Fibroblast of pulmonary artery (primary cell): ENCODE measurements at places on chromosomes 1 and 21.

- DNase-seq, result no peak
These were observed 57.0 kb downstream of the NUP210L start for GRCh38 chr1:154097873-154098272.

GRCh38 chr1:15249081-15249480, 2.1 kb downstream of the FHAD1 start:
- DNase-seq, result no peak

- DNase-seq, result no peak
These were observed 87.1 kb downstream of the BCAR3 start for GRCh38 chr1:93594603-93594880.

DNA sequence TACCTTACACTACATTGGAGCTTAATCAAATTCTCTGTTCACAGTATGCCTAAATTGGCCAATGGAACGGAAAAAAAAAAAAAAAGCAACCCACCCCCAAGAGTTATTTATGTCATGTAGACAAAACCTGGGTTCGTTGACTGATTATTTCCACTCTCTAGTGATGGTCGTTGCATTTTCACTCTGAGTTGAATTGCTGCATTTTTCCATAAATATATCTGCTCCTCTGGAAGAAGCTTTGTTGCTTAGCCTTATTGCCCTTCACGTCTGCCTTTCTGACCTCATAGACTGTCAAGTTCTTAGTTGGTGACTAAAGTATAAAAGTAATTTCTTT, 90.2 kb upstream of the RUNX1 start:
- no peak for DNase-seq

DNA sequence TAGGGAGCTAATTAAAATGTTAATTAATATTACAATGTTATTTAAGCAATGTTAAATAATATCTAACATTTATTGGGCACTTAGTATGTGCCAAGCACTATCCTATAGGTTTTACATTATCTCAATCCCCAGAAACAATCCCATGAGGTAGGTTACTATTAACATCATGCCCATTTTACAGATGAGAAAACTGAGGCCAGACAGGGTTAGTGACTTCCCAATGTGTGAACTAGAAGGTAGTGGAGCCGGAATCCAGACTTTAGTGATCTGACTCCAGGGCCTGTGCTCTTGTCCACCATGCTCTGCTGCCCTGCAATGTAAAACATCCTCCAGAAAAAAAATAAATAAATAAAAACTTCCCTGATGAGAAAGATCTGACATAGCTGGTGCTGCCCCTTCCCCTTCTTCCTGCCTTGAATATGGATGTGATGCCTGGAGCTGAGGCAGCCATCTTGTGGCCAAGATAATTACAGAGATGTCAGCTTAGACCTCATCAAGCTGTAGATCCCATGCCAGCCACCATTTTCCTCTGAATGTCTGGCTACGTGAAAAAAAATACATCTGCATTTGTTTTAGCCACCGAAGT, 7.6 kb upstream of the CELA2A start:
- no peak for DNase-seq

DNA sequence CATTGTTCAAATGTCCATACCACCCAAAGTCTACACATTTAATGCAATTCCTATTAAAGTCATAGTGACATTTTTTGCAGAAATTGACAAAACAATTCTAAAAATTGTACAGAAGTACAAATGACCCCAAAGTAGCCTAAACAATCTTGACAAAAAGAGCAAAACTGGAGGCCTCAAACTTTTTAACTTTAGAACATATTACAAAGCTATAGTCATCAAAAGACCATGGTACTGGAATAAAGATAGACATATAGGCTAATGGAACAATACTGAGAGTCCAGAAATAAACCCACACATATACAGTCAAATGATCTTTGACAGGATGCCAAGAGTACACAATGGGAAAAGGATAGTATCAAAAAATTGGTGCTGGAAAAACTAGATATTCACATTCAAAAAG, 213.2 kb upstream of the SAMSN1 start:
- no peak for DNase-seq

DNA sequence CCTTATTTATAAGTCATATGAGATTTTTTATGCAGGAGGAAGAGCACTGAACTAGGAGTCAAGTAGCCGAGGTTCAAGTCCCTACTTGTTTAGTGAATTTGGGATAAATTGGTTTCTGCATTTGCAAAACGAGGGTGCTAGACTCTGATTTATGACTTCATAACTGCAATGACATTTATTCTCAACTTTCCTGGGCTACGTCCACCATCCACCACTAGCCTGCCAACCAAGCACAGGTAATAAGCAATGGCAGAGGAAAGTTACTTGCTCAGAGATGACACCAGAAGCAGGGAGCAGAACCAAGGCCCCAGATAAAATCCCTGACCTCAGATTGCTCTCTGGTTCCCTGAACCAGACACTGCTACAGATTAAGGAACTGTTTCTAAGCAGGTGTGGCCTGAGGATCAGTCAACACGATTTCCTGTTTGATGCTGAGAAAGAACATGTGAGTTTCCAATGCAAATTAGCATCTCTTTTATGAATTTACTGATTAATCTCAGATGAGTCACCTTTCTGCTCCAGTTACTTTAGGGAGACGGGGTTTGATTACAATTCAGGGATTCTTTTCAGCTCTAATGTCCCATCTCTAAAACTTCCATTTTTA, 52.7 kb downstream of the PLPP3 start:
- no peak for DNase-seq

GRCh38 chr1:52426371-52426770, 22.0 kb downstream of the PRPF38A start:
- peak; percentile 1 for DNase-seq

DNA sequence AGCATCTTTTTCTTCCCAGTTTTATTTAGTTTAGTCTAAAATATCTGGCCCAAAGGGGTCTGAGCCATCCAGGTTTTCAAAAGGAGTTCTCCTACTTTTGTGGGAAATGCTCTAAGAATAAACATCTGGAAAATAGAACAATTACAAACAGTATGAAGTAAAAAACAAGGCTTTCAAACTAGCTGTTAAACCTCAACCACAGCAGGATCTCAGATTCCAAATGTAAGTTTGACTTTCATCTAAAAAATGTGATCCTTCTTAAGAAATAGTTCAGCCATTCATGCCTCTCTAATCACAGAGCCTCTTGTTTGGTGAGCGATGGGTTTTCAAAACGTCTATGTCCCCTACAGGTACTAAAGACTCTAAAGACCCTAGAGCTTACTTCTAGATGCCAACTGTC, 413.5 kb downstream of the DUSP10 start:
- no peak for DNase-seq

- DNase-seq, result peak; percentile 46
These were observed 974.8 kb downstream of the ADGRL2 start for GRCh38 chr1:82775406-82776000.

GRCh38 chr1:199616947-199617346, 410.6 kb upstream of the NR5A2 start:
- DNase-seq, result no peak

DNA sequence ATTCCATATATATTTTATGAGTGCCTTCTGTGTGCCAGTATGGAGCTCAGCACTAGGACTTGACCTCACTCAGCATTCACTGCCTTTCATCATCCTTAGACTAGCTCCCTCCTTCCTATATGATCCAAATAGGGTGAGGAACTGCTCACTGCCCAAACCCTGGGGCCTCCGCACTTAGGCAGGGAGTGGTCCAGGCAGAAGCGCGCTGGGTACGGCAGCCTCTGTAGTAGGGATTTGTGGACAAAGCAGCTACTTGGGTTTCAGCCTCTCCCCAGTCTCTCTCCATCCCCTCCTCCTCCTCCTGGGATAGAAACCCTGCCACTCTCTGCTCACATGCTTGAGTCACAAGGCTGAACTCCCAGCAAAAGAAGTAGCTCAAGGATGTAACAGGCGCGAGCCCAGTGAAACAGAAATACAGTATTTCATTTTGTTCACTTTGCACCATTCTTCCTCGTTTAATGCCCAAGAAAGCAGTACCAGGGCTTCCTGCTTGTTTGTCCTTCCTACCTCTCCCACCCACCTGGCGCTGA, 32.9 kb downstream of the PLEKHA6 start:
- no peak for DNase-seq

DNA sequence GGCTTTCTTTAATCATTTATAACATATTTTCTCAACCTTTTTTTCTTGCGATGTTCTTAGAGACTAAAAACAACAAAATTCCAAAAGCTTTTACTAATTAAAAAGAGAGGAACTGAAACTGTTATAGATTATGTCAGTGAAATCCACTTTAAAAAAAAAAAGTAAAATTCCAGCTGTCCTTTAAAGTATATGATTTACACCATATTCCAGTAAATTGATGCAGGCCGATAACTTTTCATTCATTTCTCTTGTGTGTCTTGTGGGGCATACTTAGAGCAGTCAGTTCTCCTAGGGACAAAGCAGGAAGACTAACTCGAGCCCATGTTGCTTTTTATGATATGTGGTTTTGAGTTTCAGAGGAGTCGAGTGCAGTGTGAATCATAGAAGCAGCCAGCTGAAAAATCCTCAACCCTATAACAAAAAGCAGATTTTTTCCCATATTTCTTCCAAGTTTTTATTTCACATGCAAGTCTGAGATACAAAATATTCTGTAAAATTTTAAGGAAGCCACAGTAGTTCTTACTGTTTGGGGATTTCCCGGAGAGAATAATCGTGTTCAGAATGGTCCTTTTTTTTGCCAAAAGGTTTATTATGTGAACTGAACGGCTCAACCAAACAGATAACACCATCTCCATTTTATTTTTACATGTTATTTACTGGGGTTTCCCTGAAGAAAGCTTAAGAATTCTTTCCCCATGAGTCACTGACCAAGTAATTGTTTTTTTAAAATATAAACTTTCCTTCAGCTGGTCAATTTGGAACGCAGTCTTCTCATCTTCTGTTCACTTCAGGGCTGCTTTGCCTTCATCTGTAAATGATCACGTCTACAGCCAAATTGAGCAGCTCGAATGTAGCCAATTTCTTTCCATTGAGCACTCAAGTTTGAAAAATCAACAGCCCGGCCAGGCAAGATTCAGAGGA, 77.0 kb upstream of the C1orf105 start:
- DNase-seq, result peak; percentile 86

DNA sequence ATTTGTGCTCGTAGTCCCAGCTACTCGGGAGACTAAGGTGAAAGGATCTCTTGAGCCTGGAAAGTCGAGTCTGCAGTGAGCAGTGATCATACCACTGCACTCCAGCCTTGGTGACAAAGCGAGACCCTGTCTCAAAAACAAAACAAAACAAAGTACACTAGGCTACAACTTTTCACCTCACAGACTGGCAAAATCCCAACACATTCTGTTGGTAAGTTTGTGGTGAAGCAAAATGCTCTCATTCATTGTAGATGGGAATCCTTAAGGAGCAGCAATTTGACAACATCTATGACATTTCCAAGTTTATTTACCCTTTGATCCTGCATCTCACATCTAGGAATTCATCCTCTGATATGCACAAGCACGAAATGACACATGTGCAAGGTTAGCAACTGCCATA, 20.2 kb upstream of the SLC1A7 start:
- DNase-seq, result no peak

GRCh38 chr1:66752000-66752592, at the start of gene DYNLT5:
Gene DYNLT5, plus strand, starts transcription at chr1:66752459. Its CDS starts 2,200 bp downstream, at chr1:66754659.
- peak; percentile 68 for DNase-seq

DNA sequence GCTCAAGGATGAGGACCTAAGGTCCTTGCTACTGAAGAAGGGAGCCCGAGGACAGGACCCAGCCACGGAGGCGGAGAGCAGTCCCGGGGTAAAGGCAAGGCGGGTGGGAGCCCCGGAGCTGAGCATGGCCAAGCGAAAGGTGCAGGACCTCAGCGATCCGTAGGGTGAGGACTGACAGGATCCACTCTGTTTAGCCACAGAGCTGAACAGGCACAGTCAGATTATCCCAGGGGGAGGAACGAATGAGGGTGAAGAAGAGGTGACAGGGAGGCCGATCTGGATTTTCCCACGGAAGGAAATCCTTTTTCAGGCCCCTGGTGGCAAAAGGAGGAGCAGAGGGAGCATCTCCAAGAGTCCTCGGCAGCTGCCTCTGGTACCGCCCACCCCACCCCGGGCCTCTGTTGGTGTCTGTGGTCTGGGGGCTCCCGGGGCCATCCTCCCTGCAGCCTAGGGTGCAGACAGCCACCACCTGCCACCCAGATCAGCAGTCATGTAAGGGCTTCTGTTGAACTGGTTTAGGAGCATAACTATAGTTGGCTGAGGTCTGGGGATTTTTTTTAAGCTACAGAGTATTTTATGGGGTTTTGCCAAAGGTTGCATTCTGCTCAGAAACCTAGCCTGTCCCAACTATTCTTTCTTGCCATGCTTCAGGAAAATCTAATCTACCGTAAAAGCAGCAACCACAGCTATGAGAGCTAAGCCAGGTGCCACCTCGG, 32.3 kb upstream of the LBR start:
- no peak for DNase-seq

GRCh38 chr1:78255383-78255782, 209.6 kb downstream of the GIPC2 start:
- DNase-seq, result no peak

DNA sequence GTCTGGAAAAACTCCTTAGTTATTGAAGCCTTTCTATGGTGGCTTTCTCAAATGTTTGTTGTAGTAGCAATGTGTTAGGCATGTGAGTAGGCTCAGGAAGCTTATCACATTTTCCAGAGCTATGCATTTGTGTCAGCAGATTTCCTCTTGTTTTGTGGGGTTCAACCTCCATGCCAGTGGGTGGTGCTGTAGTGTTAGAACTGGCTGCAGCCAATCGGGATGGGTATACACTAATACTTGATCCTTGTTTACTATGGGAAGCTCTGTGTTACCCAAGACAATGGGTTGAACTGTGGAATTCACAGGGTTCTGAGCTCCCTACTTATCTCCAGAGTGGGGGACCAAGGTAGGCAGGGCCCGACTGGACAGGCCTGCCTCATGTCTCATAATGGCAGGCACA, 348.5 kb upstream of the ADAMTS5 start:
- no peak for DNase-seq

- no peak for DNase-seq
These were observed 3.4 kb upstream of the CMPK1 start for GRCh38 chr1:47330212-47330611.

GRCh38 chr1:29524285-29525065, 288.2 kb downstream of the PTPRU start:
- no peak for DNase-seq

DNA sequence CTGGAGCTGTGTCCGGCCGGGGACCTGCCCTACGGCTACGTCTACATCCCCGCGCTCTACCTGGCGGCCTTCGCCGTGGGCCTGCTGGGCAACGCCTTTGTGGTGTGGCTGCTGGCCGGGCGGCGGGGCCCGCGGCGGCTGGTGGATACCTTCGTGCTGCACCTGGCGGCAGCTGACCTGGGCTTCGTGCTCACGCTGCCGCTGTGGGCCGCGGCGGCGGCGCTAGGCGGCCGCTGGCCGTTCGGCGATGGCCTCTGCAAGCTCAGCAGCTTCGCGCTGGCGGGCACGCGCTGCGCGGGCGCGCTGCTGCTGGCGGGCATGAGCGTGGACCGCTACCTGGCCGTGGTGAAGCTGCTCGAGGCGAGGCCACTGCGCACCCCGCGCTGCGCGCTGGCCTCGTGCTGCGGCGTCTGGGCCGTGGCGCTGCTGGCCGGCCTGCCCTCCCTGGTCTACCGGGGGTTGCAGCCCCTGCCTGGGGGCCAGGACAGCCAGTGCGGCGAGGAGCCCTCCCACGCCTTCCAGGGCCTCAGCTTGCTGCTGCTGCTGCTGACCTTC, 412 bp downstream of the GPR25 start:
- DNase-seq, result no peak
